ENCODE measurements at places on chromosomes 16 and 17.

GRCh38 chr16:66474750-66475199 lies 47.7 kb downstream of the BEAN1 start:
- DNase-seq = peak; percentile 16

GRCh38 chr16:54630284-54630967 lies 300.2 kb upstream of the IRX5 start:
- DNase-seq = no peak

- DNase-seq = no peak
Measured at GRCh38 chr16:48607056-48607825, 2.7 kb downstream of the N4BP1 start.

GRCh38 chr17:79841369-79842135 lies 2.3 kb upstream of the CBX4 start:
- DNase-seq = no peak

- DNase-seq = no peak
Measured at GRCh38 chr17:13541032-13541480, 60.7 kb downstream of the HS3ST3A1 start.

- no peak for DNase-seq
Measured at GRCh38 chr17:51060396-51060795, 60.3 kb downstream of the SPAG9 start.

DNA sequence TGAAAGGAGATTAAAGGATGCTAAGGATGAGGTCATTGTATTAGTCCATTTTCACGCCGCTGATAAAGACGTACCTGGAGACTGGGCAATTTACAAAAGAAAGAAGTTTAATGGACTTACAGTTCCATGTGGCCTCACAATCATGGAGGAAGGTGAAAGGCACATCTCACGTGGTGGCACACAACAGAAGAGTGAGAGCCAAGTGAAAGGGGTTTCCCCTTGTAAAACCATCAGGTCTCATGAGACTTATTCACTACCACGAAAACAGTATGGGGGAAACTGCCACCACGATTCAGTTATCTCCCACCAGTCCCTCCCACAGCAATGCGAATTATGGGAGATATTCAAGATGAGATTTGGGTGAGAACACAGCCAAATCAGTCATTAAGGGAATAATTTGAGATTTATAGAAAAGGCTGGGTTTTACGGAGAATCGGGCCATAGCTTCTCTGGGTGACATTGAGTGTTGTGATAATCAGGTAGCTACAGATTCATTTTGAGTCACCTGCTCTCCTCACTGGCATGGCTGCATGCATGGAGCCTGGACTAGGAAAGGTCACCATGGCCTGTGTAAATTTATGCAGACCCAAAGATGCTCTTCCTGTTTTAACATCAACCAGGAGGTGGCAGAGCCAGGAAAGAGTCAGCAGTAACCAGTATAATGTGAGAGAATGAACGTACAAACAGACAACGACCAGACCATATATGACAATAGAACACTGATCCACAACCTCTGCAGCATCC lies 40.5 kb upstream of the DYNLRB2 start:
- DNase-seq = no peak

- DNase-seq = no peak
Measured at GRCh38 chr17:47810200-47810821, 11.3 kb downstream of the OSBPL7 start.

DNA sequence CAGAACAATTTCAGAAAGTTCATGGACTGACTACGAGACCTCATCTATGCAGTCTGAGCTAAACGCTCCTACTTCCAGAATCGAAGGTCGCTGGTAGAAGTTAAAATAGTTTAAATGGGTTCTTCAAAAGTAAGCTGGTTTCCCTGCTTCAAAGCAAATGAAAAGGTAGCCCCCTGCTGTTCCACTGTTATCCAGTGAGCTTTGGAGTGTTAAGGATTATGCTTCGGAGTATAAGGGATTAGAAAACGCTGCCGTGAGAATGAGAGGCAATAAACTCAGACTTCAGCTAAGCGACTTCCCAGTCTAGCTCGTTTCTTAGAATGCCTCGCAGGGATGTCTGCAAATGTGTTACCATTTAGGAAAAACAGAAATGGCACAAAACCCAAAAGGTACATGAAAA lies 12.4 kb downstream of the MLYCD start:
- no peak for DNase-seq

- DNase-seq = no peak
Measured at GRCh38 chr17:64337676-64338075, 53.0 kb downstream of the PECAM1 start.

DNA sequence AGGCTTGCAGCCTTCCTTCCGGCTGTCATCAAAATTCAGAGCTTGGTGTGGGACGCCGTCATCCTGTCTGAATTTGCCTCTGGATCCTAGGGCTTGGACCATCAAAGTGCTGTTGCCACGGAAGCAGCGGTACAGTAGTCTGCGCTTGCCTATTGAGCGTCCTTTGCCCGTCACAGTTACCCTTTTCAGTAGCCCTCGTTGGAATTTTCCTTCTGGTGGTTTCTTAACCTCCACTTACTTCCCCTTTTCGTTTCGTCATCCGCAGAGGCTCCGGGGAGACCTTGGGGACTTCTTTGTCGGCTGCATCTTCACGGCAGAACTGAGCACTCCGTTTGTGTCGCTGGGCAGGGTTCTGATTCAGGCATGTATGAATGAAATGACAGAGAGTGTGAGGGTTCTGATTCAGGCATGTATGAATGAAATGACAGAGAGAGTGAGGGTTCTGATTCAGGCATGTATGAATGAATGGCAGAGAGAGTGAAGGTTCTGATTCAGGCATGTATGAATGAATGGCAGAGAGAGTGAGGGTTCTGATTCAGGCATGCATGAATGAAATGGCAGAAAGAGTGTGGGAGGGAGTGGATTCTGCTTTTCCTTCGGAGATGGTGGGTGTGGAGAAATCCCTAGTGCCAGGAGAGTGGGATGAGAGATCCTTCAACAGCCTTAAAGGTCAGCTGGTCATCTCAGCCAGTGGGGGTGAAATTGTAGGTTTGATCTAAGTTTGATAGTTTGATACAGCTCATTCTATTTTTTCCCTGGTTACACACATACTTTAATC lies 8.0 kb downstream of the TLCD3A start:
- DNase-seq = peak; percentile 23

DNA sequence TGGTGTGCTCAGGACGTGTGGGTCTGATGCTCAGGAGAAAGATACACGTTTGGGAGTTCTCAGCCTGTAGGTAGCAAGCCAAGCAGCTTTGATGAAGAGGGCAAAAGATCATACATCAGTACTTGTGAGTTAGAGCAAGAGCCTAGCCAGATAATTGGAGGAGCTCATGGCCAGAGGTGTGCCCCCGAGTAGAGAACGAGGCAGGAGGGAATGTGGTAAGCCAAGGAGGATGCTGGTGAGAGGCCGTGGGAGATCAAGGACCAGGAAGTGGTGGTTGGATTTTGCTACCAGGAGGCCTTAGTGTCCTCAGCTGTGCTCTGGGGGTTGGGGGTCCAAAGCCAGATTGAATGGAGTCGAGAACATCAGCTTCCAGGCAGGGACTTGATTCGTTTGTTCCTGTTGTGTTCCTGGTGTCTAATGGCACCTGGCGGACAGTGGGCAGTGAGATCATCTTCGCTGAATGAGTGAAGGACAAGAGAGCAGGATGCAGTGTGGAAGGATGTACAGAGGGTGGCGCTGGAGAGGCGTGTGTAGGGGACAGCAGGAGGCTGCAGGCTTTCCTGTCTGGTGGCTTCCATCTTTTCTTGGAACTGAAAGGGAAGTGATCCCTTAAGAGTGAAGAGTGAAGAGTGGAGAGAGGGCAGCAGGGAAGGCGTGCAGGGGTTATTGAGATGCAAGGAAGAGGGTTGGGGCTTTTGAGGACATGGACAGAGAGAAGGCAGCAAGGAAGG lies 11.6 kb downstream of the FBXL19 start:
- DNase-seq = no peak

GRCh38 chr16:23232806-23233205 lies 50.3 kb downstream of the SCNN1G start:
- no peak for DNase-seq

DNA sequence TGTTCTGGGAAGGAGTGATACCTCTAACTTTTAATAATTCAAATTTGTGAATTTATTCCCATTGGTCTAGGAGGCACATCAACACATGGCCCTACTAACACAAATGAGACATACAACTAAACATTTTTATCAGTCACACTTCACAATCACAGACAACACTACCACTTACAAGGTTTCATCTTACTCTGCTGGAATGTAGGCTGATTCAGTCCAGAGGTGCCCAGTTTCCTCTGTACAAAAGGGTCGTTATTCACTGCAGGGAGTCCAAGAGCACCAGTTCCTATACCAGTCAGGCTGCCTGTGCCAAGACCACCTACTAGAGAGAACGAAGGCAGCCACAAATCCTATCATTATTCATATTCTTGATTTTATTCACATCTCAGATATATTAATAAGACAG lies 41.4 kb downstream of the SETD6 start:
- DNase-seq = no peak

DNA sequence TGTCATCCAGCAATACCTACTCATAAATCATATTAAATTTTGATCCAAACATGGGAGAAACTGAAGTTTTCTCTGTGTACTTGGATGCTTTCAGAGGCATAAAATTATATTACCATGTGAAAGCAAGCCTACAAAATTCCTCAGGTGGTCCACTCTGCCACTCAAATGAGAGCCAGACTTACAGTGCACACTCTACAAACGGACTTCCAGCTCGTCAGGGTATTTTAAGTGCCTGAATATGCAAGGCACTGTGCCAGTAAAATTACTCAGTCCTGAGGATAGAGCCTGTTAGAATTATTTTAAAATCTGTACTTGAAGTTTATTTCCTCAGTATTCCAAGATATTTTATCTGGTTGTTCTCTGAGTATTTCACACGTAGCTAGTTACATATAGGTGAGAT lies 54.5 kb downstream of the TENT4B start:
- DNase-seq = no peak

- no peak for DNase-seq
Measured at GRCh38 chr16:88639231-88640038, 1.1 kb downstream of the IL17C start.

DNA sequence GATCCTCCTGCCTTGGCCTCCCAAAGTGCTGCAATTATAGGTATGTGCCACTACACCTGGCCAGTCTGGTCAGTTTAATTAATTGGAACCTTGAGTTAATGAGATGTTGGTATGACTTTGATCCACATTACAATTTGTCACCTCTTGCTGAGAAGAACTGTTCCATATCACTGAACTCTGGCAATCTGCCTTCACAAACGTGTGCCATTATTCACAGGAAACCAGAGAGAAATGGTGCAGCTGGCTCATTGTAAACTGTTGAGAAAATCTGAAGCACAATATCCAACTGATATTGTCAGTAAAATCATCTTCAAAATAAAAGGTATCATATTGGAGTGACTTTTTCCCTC lies 39.3 kb upstream of the YPEL2 start:
- DNase-seq = no peak

- no peak for DNase-seq
Measured at GRCh38 chr16:72480911-72481310, 309.0 kb upstream of the PMFBP1 start.

- DNase-seq = no peak
Measured at GRCh38 chr16:26643519-26643918, 423.2 kb upstream of the C16orf82 start.

DNA sequence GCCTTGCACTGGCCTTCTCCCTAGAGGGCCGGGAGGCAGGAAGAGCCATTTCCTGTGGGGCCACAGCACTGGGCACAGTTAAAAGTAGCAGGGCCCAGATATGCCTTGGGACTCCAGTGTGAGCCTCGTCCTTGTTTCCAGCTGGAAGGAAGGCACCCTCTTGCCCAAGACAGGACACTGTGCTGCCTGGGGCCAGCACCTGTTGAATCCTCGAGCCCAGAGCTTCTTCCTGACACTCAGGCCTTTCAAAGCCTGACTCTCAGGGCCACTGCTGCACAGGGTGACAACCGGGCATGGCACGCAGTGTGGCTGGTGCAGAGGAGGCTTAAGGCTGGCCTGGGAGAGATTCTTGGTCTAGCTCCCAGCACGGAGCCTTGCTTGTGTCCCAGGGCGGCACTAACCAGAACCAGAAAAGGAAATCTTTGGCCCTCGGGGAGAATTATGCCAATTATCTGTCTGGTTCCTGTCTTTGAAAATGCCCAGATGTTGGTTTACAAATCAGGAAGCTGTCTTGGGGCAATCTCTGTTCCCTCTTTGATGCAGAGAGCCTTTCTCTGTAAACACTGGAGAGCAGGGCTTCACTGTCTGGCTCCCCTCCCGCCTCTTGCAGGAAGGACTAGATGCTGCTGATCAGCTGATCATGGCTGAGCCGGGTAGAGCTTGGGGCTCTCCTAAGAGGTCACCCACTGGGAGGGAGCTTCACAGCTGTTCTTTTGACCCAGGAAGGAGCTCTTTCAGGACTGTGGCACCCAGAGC lies 11.1 kb downstream of the LDHD start:
- DNase-seq = no peak

DNA sequence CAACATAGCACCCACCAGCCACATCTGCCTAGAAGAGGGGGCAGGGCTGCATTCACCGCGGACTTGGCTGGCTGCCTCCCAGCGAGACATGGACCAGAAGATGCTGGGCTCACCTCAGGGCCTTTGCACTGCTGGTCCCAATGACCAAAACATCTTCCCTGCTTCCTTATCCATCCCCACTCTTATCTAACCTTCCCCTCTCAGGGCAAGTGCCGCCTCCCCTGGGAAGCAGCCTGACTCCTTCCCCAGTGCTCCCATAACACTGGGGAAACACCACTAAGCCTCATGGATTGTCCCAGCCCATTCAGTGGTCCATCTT lies 5.7 kb downstream of the TMC6 start:
- DNase-seq = no peak

GRCh38 chr16:56348168-56349085 lies 76.9 kb downstream of the AMFR start:
- DNase-seq = no peak

GRCh38 chr17:74453665-74454196 lies 12.7 kb upstream of the CD300A start:
- DNase-seq = peak; percentile 25

DNA sequence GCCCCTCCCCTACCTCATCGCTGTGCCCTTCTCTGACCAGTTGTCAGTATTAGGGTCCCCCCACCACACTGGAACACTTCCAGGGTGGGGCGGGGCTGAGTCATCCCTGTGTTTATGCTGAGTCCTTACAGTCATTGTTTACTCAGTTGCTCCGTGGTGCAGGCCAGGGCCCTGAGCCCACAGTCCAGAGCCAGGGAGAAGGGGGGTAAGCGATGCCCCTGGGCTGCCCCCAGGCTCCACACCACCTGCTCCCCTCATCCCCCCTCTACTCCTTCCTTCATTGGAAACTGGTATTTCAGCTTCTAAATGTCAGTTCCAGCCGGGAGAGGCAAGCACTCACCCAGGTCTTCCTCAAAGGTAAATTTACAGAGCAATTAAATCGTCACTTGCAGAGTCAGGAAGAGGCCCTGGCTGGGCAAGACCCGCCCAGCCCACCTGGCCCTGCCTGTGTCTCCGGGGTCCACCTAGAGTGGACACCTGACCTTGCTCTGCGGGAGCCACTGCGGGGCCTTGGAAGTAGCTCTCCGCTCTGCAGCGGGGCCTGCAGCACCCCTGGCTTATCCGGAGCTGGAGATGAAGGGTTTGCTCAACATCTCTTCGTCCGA lies 4.8 kb downstream of the ATP2A3 start:
- DNase-seq = no peak

Data from stimulated activated CD4-positive, alpha-beta T cell treated with anti-CD3 and anti-CD28 coated beads, TNF-alpha, amount 100 ng/mL, for 24 hours (primary cell).